ENCODE measurements at places on chromosomes 1 and 21.

- DNase-seq, result no peak
Measured at GRCh38 chr21:37208741-37209225, 58.4 kb downstream of the VPS26C start.

DNA sequence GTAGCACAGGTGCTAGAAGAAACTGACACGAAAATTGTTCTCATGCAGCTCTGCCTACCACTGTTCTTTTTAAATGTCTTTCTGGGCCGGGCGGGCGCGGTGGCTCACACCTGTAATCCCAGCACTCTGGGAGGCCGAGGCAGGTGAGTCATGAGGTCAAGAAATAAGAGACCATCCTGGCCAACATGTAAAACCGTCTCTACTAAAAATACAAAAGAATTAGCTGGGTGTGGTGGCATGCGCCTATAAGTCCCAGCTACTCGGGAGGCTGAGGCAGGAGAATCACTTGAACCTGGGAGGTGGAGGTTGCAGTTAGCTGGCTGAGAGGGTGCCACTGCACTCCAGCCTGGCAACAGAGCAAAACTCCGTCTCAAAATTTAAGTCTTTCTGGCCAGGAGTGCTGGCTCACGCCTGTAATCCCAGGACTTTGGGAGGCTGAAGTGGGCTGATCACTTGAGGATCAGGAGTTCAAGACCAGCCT is 947 bp upstream of the RIT1 start:
- DNase-seq, result no peak

DNA sequence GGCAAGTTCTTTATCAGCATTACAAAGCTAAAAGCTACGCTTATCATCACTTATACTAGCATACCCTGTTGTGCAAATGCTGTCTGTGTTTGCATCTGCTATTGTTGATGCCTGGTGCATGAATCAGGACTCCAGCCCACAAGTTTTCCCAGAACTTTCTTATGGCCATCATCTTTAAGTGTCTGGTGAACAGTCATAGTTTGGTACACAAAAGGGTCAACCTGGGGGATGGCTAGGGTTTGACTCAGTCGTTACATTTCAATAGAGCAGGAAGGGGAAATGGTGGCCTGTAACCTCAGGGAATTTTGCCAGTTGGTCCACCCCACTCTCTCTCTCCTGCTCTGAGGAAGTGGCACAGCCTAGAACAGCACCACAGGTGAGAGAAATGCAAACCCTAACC is 35.4 kb downstream of the SELL start:
- no peak for DNase-seq

GRCh38 chr1:7052701-7053100 is 267.4 kb downstream of the CAMTA1 start:
- no peak for DNase-seq

- DNase-seq, result no peak
Measured at GRCh38 chr21:45499201-45499750, 43.0 kb downstream of the SLC19A1 start.

GRCh38 chr1:178543290-178543607 is 30.3 kb downstream of the TEX35 start:
- no peak for DNase-seq

GRCh38 chr1:173917149-173917548 is at the start of gene SERPINC1:
Gene SERPINC1 (minus strand): TSS chr1:173917327. CDS start chr1:173917259, 68 bp downstream.
- DNase-seq, result no peak

GRCh38 chr1:213988507-213989001 is 781 bp downstream of the PROX1 start:
- no peak for DNase-seq

GRCh38 chr1:31354283-31354682 is 18.6 kb downstream of the FABP3 start:
- no peak for DNase-seq

- DNase-seq, result no peak
Measured at GRCh38 chr1:247316590-247317197, 15.0 kb downstream of the ZNF496 start.

DNA sequence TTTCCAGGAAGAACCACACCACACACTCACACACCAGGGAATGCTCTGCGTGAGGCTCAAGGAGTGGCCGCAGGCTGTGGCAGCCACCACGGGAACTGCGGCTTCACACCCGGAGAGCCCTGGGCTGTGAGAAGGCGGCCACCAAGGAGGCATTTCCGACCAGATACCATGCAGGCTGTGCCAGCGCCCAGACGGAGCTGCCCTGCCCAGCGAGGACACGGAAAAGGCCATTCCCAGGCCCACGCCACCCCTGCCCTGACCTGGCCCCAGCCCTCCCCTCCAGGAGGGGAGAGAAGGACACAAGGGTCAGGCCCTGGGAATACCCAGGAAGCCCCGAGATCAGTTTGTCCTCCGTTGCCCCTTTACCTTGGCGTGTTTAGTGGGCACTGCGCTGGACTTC is 119.3 kb downstream of the NPHP4 start:
- DNase-seq, result no peak

GRCh38 chr1:205493241-205494085 is 11.0 kb upstream of the CDK18 start:
- DNase-seq, result peak; percentile 96

GRCh38 chr1:247748041-247748440 is at the start of gene OR14A2:
Gene OR14A2 (minus strand): TSS chr1:247748141.
- DNase-seq, result no peak

DNA sequence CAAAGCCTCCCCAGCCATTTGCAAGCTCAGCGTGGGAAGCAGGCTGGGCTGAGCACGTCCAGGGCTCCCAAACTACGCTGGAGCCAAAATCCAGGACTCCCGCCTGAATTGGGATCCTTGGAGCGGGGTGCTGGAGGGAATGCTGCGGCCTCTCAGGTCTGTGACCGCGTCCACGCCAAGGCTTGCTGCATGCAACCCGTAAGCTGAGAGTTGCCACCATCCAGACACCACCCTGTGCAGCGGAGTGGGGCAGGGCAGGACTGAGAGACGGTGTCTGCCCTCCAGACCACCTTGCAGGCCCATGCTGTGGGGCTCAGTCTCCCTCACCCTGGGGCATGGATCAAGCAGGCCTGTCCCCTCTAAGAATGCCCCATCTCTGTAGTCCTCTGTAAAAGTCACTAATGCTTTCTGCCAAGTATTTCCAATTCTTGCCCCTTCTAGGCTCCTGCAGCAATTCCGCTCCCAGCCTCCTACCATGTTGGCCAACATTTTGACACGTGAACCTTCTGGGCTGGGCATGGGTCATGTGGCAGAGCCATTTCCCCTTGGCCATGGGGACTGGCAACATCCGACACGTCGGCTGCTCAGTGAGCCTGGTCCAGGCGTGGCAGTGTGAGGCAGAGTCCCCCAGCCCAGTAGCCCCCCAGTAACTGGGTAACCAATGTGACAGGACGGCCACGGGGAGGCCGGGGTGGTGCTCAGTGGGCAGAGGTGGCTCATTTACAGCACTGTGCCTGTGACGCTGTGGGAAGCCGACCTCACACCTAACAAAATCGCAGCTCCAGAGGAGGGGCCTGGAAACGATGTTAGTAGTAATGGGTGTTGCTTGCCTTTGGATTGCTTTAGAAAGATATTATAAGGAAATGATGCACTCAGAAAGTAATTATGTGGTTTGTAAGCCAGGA is 57.9 kb upstream of the PDE9A start:
- DNase-seq, result no peak

DNA sequence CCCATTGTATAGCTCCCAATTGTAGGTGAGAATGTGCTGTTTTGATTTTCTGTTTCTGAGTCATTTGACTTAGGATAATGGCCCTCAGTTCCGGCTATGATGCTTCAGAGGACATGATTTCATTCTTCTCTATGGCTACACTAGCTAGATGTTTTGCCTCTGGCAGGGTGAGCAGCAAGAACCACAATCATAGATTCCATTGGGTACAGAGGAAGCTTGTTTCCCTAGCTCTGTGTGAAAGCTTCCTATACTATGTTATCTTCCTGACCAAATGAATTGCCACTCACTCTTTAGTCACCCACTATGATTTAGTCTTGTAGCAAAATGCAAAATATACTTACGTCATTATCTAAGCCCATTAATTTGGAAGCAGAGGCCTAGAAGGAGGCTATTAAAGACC is 616.3 kb downstream of the PLA2G4A start:
- no peak for DNase-seq

- DNase-seq, result no peak
Measured at GRCh38 chr1:104830534-104830933, 1080.8 kb downstream of the AMY1C start.

DNA sequence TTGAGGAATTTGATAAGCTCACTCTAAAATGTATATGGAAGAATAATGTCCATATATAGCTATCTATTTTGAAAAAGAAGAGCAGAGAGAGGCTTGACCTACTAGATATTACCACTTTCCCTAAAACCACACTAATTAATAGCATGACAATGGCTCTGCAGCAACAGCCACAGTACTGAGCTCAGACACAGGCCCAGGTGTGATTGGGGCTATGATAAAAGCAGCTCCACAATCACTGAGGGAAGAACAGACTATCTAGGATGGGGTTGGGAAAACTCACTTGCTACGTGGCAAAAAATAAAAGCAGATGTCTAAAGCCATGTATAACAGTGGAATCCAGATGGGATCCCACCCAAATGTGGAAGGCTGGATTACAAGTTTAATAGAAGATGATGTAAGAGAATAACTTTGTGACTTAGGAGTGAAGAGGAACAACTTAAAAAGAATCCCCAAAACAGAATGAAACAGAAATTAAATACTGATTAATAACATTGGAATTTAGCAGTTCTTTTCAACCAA is 80.8 kb upstream of the RAB4A start:
- no peak for DNase-seq

GRCh38 chr1:97041026-97041425 is 319.4 kb downstream of the PTBP2 start:
- no peak for DNase-seq

- no peak for DNase-seq
Measured at GRCh38 chr1:228445843-228446650, 29.4 kb upstream of the TRIM17 start.

DNA sequence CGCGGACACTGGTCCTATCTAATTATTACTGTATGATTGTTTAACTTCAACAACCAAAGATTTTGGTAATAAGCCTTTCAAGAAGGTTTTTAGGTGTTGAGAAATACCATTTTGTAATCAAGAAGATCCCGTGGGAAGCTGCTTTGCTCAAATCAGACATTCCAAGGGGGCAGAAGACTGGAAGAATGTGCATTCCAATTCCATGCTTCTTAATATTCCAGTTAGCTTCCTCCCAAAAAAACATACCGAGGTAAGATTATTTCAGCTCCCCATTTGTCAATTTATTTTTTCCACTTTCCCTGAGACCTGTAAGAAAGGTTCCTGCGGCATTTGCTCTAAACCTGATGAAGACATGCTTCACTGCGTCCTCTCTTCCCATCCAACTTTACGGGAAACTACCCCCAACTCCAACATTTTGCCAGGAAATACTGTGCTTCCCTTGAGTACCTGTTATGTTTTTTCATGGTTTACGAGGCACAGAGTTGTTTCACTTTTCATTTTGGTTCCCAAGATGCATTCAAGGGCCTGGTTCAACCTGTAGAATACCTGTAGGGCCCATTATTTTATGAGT is 4.1 kb downstream of the CNN3 start:
- DNase-seq, result no peak

GRCh38 chr1:39898648-39899603 is 2.8 kb downstream of the MYCL start:
- DNase-seq, result peak; percentile 12

DNA sequence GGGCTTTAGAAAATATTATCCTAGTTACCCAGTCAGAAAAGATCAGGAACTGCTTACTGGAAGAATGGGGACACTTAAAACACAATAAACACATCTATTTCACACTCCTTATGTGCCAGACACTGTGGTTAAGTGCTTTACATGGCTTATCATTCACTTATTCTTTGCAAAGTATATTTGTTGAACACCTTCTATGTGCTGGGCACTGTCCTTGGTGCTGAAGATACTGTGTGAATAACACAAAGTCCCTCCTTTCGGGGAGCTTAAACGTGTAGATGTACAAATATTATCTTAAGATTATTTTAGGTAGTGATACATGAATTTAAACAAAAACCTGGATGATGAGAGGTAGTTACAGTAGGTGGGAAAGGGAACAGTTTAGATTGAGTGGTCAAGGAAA is 169.3 kb downstream of the ST6GALNAC5 start:
- DNase-seq, result no peak

GRCh38 chr1:86303041-86303690 is 93.0 kb downstream of the ODF2L start:
- no peak for DNase-seq

Measured in NCI-H446 (cell line).